CD8-positive, alpha-beta T cell (primary cell): ENCODE measurements at places on chromosomes 5 and 9.

GRCh38 chr5:17720071-17720470 lies 85.8 kb downstream of the TAF11L14 start:
- DNase-seq, result no peak

DNA sequence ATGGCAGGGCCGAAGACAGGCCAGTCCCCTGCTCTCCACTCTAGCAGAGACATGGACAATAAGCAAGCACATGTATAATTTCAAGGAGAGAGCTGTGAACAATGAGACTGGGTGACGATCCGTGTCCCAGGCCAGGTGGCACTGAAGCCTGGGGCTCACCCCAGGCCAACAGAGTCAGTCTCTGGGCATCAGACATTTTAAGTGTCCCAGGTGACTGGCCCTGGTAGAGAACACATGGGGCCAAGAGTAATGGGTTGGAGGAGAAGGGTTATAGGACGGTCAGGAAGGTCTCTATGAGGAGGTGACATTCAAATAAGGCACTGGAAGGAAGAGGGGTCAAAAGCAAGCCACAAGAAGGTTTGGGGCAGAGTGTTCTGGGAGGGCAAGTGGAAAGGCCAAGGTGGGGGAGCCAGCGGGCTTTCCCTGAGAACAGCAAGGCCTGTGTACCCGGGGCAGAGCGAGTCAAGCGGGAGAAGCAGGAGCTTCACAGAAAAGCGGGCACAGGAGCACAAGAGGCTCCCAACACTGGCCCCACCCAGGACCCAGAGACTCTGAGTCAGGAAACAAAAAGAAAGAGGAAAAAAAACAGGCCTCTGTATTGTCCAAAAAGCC lies 1.1 kb upstream of the AKNA start:
- no peak for DNase-seq

- DNase-seq, result no peak
Observed at GRCh38 chr5:78843436-78843835, 141.7 kb downstream of the ARSB start.

GRCh38 chr9:121529237-121529987 lies 29.8 kb upstream of the GGTA1 start:
- DNase-seq, result no peak

- no peak for DNase-seq
Observed at GRCh38 chr5:177550122-177550521, 4.2 kb downstream of the FAM193B start.

- DNase-seq, result no peak
Observed at GRCh38 chr5:109865637-109866036, 175.9 kb downstream of the MAN2A1 start.
